ENCODE measurements at places on chromosomes 1 and 21.

- DNase-seq = no peak
These were observed 40.9 kb downstream of the LGR6 start for GRCh38 chr1:202234331-202235002.

- no peak for DNase-seq
These were observed at the start of gene KCNA10 for GRCh38 chr1:110519125-110519810. Gene KCNA10 (minus strand): TSS chr1:110519175. CDS start chr1:110518787, 388 bp downstream.

DNA sequence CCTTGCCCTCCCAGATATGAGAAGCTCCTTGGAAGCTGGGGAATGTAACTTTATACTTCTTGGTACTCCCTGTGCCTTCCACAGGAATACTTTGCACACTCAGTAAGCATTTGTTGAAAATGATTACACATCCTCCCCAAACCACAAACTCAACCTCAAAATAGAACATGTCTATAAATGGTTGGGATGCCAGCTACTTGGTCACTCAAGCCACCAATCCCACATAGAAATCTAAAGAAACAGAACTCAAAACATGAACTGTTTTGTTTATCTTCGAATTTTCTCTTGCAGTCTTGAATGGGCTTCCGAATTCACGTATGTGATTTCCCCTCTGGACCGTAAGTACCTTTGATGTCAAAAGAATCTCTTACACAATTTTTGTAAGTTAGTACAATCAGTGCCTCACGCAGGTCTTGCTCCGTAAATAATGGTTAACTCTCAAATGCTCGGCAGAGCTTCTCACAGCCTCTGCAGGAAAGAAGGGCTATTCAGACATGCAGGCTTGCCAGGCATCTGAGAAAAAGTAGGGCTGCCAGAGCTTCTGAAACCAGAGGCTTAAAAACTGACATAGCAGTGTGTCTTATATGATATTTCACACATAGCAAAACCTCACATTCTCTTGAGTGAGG, 26.9 kb downstream of the SORT1 start:
- no peak for DNase-seq

GRCh38 chr1:28233264-28233606, 406 bp upstream of the DNAJC8 start:
- no peak for DNase-seq

DNA sequence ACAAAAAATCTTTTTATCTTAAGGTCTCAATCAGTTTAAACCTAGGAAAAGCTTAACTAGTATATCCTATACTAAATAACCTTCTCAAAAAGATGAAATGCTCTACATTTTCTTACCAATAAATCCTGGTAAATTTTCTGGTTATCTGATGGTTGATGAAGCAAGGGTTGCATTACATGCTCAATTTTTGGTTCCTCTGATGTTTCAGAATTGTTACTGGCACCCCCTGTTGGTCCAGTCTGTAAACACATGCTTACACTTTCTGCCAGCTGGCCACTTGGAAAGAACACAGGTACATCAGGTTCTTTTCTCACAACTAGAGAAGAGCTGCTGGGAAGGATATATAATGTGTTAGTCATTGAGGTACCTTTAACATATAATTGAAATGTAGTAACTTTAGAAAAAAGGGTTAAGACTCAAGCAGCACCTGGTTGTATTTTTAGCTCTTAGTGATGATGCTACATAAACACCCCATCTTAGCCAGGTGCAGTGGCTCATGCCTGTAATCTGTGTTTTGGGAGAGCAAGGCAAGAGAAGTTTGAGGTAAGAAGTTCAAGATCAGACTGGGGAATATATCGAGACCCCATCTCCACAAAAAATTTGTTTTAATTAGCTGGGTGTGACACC, 30.9 kb upstream of the TAL1 start:
- no peak for DNase-seq

- no peak for DNase-seq
These were observed 78.8 kb upstream of the LPGAT1 start for GRCh38 chr1:211909395-211909794.

- no peak for DNase-seq
These were observed 19.1 kb upstream of the EDN2 start for GRCh38 chr1:41503538-41504113.

GRCh38 chr1:65114322-65114721, 33.7 kb upstream of the AK4 start:
- no peak for DNase-seq

GRCh38 chr1:109770331-109771095, 6.8 kb upstream of the EPS8L3 start:
- peak; percentile 66 for DNase-seq

GRCh38 chr1:99279525-99279924, 15.2 kb downstream of the PLPPR4 start:
- no peak for DNase-seq

DNA sequence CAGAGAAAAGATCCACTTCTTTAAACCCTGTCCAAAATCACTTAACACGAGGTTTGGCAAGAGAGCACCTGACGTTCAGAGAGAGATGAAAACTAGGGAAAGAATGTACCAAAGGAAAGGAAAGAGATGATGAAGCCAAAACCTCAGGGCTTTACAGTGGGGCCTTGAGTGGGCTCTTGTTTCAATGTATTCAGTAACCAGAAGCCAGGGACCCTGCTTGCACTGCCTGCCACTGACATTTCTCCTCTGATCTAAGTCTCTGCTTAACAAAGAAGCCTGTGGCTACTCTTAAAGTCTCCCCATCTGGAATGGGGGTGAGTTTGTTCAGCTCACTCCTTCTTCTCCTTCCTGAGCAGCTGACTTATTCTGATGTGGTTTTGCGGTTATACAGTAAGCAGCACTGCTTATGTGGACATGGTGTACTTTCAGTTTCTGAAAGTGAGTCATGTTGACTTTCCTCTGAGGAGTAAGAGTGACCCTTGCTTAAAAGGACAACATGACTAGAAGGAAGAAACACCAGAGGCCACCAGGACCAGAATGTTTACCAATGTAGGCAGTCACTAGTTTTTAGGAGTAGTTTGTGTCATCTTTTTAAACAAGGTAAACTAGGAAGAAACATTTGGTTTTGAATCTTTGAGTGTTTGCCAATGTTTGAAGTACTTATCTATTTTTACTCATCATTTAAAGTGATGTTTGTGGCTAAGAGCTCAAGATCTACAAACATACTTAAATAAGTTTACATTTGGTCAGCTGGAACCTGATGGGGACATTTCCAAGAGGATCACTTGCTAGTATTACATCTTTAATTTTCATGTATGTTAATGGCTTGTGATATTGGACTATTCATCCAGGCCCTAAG, 87.4 kb downstream of the FASLG start:
- DNase-seq = no peak

DNA sequence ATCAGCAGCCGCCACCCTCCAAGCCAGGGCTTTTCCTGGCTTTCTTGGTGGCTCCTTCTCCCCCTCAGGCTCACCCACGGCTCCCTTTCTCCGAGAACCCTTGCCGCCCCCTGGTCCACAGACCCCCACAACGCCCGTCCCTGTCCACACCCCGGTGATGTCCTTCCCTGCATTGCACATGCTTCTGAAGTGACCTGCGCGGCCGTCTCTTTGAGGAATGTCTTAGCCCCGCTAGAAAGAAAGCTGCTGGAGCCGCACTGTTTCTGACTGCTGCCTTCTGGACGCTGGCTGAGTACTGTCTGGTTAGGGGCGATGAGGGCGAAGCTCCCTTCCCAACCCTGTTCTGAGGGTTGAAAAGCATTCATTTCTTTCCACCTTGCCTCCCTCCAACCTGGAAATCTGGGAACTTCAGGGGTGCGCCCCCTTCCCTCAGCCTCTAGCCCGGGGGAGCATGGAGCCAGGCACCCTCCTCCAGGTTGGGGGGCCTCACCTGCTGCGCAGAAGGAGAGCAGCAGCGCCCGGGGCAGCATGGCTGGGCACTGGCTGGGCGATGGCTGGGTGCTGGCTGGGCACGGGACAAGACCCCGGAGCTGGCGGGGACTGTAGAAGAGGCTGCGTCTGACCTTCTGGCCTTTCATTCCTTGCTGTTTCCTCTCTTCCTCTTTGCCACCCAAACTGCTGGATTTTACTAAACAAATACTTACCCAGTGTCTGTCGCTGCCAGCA, at the start of gene CLEC20A:
TSS of gene CLEC20A (minus strand) at position 555 of the 726 bp plus-strand sequence. CDS start at position 530, 25 bp downstream.
- no peak for DNase-seq

- no peak for DNase-seq
These were observed 64.8 kb upstream of the ATP1A1 start for GRCh38 chr1:116308276-116308675.

- no peak for DNase-seq
These were observed 1.6 kb upstream of the ARHGEF16 start for GRCh38 chr1:3452866-3453175.

DNA sequence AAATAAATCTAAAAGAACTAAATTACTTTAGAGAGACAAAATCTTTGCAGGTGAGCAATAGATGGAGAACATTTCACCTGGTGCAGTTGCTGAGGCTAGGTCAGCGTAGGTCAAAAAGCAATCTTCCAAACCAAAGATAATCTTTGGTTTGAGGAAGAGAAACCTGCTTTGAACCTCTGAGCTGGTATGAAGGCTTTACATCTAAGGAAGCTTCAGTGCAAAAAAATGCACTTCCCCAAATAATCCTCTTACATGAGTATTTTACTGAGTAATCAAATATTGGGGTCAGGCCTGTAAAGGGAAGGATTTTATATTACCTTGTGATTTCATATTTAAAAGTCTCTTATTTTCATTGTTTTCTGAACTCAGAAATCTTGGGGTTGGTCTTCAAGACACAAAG, 223.6 kb downstream of the SRGAP2C start:
- DNase-seq = no peak

GRCh38 chr1:31943546-31944184, 5.5 kb upstream of the PTP4A2 start:
- no peak for DNase-seq

DNA sequence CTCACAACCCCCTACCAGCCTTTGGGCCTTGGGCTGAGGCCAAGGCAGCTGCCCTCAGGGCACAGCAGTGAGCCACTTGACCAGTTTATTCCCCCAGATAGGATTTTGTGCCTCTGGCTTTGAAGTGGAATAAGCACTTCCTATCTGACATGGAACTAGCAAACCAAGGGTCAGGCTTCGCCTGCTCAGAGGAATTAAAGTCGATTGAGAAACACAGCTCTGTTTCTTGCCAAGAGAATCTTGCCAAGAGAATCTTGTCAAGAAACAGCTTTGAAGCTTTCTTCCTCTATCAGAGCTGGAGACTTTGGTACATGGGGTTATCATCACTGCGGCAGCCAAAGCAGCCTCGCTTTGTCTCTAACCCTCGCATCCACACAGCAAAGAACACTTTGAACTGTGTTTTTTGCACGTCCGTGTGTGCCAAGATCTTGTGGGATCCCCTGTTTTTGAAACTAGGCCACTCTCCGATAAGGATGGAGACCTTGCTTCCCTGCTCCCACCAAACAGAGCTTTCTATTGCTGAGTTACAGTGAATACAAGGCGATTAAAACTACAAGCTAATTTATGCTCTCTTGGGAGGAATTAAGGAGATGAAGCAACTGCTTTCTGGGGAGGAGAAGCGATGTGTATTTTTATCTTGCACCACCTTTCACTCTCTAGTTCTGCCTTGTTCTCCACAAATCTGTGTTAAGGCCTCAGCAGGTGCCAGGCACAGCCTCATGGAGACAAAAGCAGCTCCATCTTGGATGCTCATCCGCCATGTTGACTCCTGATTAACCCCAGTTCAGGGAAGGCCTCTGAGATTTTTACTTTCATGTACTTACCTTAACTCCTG, 67.3 kb downstream of the RHOU start:
- DNase-seq = no peak

DNA sequence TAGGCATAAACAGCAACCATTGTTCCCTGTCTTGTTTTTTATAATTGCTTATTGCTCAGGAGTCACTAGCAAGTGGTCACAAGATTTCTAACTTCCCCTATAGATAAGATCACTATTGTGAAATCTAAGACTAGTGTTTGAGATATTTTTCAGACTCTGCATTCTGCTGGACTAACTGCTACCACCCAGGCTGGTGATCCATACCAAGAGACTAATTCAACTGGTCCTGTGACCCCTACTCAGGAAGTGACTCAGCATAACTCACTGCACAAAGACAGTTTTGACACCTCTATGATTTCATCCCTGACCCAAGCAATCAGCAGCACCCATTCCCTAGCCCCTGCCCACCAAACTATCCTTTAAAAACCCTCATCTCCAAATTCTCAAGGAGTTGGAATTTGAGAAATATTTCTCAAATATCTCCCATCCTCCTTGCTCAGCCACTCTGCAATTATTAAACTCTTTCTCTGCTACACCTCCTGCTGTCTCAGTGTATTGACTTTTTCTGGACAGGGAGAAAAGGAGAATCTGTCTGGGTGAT, 52.7 kb downstream of the TRIM33 start:
- DNase-seq = no peak

DNA sequence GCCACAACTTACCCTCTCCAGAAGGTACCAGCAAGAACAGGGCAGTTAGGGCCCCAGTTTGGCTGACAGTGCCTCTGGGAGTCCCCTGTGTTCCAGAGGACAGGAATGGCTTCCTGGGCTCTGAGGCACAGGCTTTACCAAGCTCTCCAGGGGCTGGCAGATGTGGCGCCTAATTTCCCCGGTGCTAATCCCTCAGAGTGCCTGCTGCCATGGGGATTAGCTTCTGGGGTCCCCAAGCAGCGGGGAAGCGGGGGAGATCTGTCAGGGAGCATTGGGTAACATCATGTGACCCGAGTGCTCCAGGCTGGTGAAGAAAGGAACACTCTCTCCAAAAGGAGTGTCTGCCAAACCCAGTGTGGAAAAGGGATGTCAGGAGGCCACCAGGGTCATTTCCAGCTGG, at the start of gene LACTBL1:
TSS of gene LACTBL1 (minus strand) at position 107 of the 400 bp plus-strand sequence. CDS start 550 bp downstream, outside the sequence.
- DNase-seq = no peak

DNA sequence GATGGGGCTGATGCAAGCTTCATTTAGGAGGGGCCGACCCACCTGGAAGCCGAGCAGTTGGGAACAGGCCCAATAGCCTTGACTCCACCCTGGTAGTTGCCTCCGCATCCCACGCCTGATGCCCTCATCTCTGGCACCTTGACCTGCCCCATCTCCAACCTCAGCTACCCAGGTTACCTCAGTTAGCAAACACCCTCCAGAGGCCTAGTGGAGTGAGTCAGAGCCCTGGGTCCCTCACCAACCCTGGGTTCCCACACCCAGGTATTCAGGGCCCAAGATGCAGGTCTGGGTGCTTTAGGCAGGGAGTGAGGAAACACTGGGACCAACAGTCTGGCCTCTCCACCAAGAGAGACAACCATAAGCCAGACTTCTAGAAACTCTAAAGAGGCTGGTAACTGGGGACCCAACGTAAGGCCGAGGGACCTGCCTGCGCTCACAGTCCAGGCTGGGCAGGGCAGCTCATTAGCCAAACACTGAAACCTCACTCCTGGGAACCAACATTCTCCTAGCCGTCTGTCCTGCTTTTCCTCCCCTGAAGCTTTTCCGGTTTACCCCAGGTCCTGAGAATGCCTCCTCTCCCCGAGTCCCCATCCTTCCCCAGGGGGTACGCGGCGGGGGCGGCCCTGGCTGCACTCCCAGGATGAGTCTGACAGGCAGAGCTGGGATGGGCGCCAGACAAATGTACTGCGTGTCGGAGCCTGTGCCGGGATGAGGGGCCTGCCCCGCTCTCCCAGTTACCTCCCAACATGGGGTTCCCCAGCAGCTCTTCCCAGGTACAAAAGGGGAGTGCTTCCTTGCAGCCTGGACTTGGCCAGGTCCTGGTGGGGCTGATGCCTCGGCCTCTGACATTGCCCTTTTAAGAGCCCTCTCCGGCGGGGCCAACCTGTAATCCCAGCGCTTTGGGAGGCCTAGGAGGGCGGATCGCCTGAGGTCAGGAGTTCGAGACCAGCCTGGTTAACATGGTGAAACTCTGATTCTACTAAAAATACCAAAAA, 8.9 kb upstream of the CELSR2 start:
- DNase-seq = no peak

- no peak for DNase-seq
These were observed 17.8 kb upstream of the NFASC start for GRCh38 chr1:204852854-204853253.

GRCh38 chr1:196056966-196057365, 551.3 kb downstream of the KCNT2 start:
- DNase-seq = no peak

- DNase-seq = no peak
These were observed 14.0 kb upstream of the NCF2 start for GRCh38 chr1:183604038-183604808.

Data from caudate nucleus (tissue), 63 donors.